SK-MEL-5 (cell line): ENCODE measurements at places on chromosomes 1 and 21.

DNA sequence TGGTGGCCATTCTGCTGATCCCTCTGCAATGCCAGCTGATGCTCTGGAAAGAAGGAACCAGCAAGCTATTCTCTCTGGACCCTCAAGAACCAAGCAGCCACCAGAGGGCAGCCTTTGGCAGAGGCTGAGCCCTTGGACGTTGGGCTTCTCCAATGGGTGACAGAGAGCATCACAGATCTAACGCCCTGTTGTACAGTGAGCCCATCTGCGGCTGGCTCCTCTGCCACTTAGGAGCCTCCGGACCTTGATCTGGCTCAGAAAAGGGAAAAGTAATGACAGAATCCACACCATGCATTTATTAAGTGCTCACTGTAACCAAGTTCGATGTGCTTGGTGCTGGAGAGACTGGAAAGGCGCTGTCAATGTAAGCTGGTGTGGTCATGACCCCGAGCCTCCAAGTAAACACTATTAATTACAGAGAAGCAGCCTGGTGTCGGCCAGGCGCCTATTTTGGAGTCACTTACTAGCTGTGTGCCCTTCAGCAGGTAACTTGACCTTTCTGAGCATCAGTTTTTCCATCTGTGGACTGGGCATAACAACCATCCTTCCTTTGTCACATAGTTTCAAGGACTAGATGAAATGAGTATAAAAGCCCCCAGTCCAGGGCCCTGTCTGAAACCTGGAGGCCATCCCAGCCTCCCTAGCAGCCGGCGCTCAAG, 34.9 kb downstream of the ECE1 start:
- DNase-seq = peak; percentile 90

- DNase-seq = peak; percentile 25
Observed at GRCh38 chr1:56355422-56355821, 223.9 kb downstream of the PLPP3 start.

GRCh38 chr1:106785176-106785575, 271.3 kb upstream of the PRMT6 start:
- no peak for DNase-seq

GRCh38 chr21:32138658-32139057, 140.2 kb downstream of the MIS18A start:
- DNase-seq = no peak

DNA sequence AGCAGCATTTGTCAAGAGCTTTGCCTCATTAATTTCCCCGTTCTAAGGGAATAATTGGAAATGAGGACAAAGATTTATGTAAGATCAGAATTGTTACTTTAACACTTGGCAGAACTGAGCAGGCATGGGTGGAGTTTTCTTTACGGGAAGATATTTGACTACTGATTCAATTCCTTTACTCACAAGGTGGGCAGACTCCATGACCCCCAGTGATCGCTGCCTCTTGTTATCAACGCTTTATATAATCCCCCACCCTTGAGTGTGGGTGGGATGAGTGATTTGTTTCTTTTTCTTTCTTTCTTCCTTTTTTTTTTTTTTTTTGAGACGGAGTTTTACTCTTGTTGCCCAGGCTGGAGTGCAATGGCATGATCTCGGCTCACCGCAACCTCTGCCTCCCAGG, 65.3 kb upstream of the TENT5B start:
- DNase-seq = no peak
